ENCODE measurements at places on chromosomes 11 and 22.
A peak's percentile ranks its signal among the peaks of the same experiment; 100 is the strongest.

- DNase-seq, result no peak
Measured at GRCh38 chr11:28636033-28636432, 527.8 kb downstream of the METTL15 start.

- DNase-seq, result peak; percentile 44
Measured at GRCh38 chr11:119684361-119685110, 44.5 kb downstream of the NECTIN1 start.

DNA sequence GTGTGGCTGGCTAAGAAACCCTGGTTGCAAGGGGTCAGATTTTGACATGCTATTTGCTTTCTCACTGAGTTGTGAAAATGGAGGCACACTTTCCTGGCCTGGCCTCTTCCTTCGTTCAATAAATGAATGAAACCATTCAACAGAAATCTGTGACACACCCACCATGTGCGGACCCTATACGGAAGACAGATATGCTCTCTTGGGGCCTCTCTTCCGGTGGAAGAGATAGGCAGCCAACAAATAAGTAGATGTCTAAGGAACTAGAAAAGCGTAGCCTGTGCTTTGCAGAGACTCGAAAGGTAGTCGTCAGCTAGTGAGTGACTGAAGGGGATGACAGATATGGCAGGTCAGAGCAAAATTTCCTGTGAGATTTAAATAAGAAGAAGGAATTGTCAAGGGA is 5.3 kb downstream of the KCNQ1OT1 start:
- DNase-seq, result no peak

GRCh38 chr11:2677127-2677526 is 22.7 kb downstream of the KCNQ1OT1 start:
- DNase-seq, result no peak

DNA sequence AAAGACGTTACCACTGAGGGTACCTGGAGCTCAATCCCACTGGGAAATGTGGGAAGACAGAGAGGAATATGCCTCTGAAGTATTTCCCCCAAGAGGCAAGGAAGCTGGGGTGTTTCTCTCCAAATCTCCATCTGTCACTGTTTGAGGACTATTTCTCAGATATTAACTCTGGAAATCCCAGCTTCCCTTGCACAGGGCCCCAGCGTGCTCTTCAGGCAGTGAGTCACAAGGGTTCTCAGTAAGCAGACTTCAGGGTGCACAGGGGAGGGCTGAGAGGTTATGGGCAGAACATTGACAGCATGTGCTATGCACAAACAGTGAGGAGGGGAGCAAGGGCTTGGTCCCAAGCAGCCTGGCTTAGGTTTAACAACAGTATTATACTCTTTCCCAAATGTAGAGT is 60.9 kb upstream of the EED start:
- DNase-seq, result peak; percentile 30

- DNase-seq, result no peak
Measured at GRCh38 chr11:105975128-105975527, 46.9 kb downstream of the MSANTD4 start.

DNA sequence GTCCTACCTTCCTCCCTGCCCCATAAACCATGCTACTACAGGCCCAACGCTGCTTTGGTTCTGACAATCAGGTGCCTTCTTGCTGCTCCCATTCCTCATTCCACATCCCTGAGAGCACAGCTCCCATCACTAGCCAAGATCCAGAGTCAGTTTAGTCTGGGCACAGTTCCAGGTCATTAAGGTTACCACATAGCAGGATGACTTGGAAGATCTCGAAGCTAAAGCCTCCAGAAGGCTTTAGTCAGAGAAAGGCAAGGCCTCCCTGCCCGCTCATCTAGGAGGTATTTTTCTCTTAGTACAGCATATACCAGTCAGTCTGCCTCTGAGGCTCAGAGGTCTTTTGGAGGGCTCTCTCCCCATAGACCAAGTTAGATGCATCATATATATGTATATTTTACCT is 30.3 kb downstream of the TRIM66 start:
- peak; percentile 97 for DNase-seq

- no peak for DNase-seq
Measured at GRCh38 chr11:59877784-59878183, 798 bp upstream of the OOSP3 start.

GRCh38 chr11:23181022-23181807 is 320.9 kb upstream of the CCDC179 start:
- DNase-seq, result no peak

DNA sequence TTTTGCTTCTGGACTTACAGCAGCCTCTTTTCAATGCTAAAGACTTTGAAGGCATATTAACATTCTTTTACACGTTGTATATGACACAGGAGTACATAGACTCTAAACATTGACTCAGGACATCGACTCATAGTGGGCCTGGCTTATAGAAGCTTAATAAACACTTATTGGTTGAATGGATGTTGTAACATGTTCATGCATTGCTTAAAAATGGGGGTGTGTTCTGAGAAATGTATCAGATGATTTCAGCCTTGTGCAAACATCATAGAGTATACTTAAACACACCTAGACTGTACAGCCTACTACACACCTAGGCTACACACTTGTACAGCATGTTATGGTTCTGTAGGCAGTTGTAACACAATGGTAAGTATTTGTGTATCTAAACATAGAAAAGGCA is 17.9 kb downstream of the TTC17 start:
- DNase-seq, result peak; percentile 80

GRCh38 chr11:128487978-128488377 is 99.4 kb downstream of the ETS1 start:
- DNase-seq, result no peak

GRCh38 chr11:126488591-126489370 is 133.3 kb downstream of the ST3GAL4 start:
- no peak for DNase-seq

GRCh38 chr11:123373754-123374621 is 56.1 kb upstream of the GRAMD1B start:
- no peak for DNase-seq

DNA sequence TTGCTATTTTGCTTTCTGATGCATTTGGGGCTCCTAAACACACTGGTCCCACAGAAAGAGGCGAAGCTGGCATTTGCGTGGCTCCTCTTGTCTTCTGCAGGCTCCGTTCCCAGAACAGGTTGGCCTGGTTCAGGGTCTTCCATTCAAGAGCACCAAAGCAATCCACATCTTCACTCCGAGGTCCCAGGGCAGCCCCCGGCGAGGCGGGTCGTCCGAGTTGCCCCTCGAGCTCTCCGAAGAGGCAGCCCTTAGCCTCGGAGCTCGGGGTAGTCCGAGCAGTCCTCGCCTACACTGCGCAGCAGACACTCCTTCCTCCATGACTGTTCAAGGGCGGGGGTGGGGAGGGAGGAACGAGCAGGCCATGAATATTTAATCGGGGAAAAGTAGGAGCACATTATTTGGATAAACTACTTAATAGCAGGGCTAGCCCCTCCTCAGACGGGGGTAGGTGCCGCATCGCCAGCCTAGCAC is 321.3 kb downstream of the BLID start:
- no peak for DNase-seq

DNA sequence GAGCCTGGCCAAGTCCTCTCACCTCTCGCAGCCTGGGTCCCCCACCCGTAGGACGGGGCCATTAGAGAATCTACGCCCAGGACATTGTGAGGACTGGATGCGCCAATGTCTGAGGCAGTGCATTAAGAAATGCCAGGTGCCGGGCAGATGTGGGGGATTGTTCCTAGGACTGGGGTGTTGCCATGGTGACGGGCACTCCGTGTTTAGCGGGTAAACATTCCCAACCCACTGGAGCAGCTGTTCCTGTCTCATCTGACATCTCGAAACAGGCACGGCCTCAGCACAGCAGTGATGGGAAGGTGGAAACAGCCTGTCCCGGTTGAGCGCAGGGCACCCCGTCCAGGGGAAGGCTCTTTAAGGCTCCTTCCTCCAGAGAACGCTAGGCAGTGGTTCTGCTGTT is 99.6 kb upstream of the RTL6 start:
- DNase-seq, result peak; percentile 2

DNA sequence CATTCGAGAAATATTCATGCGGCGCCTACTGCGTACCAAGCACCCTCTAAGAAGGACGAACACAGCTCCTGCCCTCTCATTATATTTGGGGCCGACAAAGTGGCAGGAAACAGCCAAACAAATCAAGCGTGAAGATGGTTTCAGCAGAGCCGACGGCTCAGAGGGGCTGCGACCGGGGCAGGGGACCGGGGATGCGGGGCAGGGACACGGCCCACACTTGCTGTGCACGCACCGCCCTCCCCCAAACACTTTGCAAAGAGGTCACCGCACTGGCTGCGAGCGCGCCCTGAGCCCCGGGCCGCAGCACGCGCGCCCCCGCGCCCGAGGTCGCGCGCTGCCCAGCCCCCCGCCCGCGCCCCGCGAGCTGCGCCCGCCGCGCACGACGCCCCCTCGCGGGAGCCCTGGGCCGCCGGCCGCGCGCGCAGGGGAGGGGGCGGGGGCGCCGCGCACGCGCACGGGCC is 255 bp upstream of the SYNGR1 start:
- no peak for DNase-seq

GRCh38 chr11:60265373-60266214 is 14.9 kb upstream of the MS4A4A start:
- DNase-seq, result peak; percentile 27

- no peak for DNase-seq
Measured at GRCh38 chr11:111310723-111311122, 12.4 kb downstream of the POU2AF3 start.

GRCh38 chr11:113873236-113873626 is 2.1 kb downstream of the USP28 start:
- no peak for DNase-seq

GRCh38 chr11:117668321-117668751 is 128.7 kb downstream of the DSCAML1 start:
- DNase-seq, result no peak

All from HFFc6 (cell line).